ENCODE measurements at places on chromosomes 11 and 22.

DNA sequence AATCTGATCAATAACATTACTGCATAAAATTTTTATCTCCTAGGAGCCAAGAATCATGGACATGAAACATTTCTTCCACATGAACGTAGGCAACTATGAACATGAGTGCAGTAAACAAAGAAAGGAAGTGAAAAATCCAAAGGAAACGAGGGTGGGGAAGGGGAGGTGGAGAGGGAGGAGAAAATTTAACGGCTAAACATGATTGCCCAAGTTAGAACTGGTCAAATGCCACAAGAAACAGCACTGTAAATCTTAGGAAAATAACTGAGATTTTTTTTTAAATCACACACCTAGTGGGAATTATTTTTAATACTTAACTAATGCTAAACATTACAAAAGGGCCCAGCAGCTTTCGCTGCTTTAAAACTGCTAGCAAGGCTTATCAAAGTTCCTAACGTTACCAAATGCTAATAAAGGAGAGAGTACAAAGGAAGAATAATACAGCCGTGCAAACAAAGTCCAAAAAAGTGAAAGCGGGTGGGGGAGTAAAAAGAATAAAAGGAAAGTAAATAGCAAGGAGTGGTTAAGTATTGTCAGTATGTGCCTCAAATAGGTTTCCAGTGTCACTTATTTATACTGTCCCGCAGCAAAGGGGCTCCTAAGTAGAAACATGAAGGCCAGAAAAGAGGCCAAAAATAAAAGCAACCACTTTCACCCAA, 13.7 kb downstream of the NARS2 start:
- DNase-seq: no peak

- no peak for DNase-seq
These were observed 63.7 kb downstream of the PRDM11 start for GRCh38 chr11:45209891-45210699.

DNA sequence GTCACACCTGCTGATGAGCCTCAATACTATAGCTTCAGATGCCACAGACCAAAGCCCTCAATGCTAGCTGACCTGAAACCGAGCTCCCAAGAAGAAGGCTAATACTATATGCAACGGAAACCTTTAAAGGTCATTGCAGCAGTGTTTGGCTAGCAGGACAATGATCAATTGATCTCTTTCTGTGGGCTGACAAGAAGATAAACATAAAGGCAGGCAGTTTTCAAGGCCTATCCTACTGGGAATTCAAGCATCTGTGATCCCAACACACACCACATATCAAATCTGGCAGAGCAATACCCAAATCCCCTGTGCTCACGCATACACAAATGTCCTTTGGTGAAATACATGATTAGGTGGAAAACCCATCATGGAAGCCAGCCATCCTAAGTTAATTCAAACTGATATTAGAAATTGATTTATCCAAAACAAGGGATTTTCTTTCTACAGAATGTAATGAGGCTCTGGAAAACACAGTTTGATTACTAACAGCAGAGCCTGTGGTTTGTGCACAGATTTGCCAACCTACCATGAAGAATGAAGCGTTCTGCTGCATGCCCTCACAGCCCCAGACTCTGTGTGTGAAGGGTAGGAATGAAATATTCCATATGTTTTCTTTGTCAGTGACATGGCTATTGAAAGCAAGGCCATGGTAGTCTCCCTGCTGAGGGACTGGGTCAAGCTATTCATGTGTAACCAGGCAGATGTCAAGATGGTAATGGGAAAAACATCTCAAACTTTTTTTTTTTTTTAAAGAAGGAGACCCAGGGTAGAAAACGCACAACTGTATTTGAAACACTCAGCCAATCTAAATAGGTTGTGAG, 12.2 kb downstream of the LGR4 start:
- no peak for DNase-seq

GRCh38 chr11:102589047-102589459, 36.1 kb downstream of the MMP20 start:
- DNase-seq: peak; percentile 72

GRCh38 chr11:87035976-87036583, 1.7 kb upstream of the TMEM135 start:
- no peak for DNase-seq

GRCh38 chr11:47188259-47188658, 2.0 kb upstream of the PACSIN3 start:
- no peak for DNase-seq

- no peak for DNase-seq
These were observed 203.5 kb upstream of the MTNR1B start for GRCh38 chr11:92765965-92766371.

DNA sequence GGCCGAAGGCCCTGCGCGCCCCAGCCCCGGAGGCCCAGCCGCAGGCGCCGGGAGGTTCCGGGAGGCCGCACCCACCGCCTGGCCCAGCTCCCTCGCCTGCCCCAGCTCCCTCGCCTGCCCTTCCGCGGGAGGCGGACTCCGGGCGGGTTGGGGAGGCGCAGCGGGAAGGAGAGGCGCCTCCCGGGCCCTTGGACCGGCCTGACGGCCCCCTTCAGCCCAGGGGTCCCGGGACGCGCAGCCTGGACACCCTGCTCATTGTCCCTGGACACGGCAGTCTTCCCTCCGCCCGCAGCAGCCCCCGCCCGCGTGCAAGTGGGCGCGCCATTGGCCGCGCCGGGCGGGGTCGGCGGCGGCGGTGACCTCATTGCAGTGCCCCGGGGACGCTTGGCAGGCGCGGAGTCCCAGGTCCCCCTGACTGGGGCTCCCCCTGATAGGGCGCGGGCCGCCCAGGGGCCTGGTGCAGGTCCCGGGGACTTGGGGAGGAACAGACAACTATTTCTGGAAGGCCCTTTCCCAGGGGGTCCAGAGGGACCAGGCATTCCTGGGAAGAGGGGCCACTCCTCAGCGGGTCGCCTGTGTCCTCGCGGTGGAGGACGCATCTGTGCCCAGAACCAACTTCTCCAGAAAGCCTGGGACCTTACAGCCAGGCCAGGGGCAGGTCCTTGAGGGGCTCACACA, 501 bp downstream of the CD151 start:
- peak; percentile 49 for DNase-seq

GRCh38 chr11:126548581-126549550, 193.4 kb downstream of the ST3GAL4 start:
- DNase-seq: no peak

DNA sequence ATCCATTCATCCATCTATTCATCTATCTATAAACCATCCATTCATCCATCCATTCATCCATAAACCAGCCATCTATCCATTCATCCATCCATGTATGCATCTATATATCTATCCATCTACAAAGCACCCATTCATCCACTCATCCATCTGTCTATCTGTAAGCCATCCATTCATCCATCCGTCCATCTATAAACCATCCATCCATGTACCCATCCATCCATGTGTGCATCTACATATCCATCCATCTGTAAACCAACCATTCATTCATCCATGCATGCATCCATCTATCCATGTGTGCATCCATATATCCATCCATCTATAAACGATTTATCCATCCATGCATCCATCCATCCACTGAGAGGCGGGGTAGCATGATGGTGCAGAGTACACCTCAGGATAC, 58.4 kb downstream of the MPPED1 start:
- DNase-seq: no peak

DNA sequence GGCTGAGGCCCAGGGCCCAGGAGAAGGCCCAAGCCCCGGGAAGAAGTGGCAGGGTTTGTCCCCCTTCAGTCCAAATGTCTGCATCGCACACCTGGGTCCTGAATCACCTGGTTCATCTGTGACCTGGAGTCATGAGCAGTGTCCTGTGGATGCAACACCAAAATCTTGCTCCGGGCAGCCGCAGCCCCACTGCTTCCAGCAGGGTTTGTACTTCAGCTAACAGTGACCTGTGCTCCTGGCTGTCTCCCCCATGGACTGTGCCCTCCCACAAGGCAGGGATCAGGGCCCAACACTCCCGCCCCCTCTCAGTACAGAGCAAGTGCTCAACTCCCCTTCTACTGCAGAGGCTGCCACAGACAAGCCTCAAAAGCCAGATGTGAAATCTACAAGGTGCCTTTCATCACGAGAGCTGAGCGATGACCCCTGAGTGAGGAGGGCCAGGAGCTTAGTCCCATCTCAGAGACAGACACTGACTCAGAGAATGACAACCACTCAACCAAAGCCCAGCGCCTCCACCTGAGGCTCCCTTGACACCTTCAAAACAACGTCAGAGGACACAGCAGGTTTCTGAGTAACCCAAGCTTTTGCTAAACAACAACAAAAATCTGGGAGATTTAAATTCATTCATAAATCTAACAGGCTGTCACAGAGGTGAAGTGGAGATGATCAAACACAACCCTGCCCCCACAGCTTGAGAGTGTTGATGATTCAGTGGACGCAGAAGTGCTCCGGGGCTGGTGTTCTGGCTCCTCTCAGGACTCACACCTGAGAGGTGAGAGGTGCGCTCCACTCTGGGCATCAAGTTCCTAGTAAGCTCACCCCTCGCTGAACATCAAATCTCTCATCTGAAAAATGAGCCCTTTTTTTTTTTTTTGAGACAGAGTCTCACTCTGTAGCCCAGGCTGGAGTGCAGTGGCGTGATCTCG, 3.4 kb downstream of the KIAA0930 start:
- DNase-seq: no peak

DNA sequence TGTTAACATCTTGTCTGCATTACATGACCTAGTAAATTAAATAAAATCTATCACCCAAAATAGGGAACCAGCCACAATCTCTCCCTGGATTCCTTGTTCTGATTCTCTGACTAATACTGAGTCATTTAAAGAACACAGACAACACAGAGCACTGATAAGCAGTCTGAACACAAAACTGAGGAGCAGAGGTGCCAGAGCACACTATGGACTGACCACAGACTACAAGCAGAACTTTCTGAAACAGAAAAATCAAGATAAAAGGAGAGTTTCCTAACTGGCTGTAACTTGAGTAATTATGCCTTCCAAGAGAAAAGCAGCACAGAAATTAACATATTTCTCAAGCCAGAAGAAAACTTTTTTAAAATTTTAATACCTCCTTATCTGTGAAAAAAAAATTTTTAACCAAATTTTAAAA, 128.8 kb downstream of the SGSM3 start:
- DNase-seq: peak; percentile 17

DNA sequence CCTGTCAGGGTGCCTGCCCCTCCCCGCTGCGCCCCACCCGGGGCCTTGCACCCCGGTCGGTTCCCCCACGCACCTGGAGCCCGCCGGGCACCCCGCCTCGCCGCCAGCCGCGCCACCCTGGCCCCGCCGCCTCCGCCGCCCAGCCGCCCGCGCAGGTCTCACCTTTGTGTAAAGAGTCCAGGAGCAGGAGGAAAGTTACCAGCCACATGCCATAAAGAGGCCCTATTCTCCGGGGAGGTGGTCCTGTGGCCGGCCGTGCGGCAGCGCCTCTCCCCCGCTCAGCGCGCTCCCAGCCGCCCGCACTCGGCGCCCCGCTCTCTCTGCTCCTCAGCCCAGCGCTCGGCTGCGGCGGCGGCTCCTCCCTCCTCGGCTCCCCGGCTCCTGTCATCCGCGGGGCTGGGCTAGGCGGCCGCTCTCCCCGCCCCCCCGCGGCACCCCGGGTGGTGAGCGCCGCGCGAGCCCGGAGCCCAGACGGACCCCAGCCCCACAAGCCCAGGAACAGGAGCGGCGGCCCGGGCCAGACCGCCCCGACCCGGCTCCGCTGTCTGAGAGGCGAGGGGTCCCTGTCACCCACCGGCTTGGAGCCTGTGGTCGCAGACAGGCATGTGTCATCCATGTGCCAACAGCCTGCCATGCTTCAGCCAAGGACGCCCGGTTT, at the start of gene DSCAML1:
DSCAML1 (minus strand) TSS at position 345 of the 658 bp plus-strand sequence; CDS start at position 208, 137 bp downstream.
- peak; percentile 55 for DNase-seq

DNA sequence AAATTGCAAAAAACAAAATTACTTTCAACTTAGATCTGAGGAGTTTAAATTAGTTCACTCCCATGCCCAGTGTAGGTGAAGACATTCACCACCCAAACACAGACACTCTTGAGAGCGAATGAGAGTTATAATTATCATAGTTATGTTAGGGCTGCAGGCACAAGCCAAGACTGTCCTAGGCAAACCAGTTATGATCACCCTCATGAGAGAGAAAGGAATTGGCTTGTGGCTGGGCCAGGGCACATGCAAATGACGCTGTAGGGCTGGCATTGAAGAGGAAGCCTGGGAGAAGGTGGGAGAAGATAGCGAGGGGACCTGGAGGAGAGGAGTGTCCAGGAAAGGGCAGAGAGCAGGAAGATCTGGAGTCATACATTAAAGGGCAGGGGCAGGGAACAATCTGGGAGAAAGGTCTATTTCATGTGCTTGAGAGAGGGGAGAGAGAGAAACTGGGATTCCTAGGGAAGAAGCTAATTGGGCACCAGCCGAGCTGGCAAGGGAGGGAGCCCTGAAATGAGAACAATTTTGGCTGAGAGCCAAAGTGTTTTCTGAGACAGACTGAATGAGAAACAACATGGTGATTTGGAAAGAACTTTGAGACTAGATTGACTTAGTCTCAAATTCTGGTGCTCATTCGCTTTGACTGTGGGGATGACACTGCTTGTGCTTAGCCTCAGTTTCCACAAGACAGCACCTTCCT, 279.9 kb downstream of the KIRREL3 start:
- DNase-seq: no peak

DNA sequence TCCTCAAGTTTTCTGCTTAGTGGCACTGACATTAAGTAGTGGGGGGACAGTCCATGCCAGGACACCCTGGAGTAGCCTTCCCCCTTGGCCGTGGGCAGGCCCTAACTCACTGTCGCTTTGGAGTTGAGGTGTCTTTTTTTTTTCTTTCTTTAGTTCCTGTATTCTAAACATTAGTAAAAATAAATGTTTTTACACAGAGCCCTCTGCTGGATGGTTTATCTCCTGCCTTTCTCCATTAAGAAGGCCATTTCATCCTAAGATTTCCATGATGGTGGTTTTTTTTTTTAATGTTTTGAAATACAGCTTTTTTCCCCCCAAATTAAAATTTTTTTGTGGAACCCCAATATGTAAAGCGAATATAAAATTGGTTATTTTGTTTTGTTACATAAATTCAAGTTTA, 1.8 kb upstream of the TIGD3 start:
- DNase-seq: no peak

GRCh38 chr11:17721242-17721999, 2.0 kb downstream of the MYOD1 start:
- DNase-seq: no peak

DNA sequence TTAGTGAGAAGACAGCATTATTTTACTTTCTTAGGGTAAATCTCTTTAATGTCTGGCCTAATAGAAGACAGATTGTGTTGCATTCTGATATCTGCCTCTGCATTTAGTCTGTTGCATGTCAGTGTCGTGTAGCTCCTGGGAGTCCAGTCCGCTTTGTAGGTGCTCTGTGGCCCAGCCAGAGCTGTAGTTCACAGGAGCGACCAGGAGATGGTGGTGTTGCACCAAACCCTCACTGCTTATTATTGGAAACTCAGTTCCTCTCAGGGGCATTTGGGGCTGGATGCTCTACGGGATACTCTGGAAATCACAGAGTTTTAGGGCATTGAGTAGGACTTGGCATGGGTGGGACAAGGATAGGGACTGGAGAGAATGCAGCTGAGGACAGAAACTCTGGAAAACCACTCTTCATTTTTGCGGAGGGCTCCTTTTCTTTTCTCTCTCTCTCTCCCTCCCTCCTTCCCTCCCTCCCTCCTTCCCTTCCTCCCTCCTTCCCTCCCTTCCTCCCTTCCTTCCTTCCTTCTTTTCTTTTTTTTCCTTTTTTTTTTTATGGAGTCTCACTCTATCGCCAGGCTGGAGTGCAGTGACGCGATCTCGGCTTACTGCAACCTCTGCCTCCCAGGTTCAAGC, 21.7 kb downstream of the MIAT start:
- peak; percentile 85 for DNase-seq

- peak; percentile 41 for DNase-seq
These were observed 47.5 kb upstream of the PICALM start for GRCh38 chr11:86116386-86116726.

Data from activated CD4-positive, alpha-beta T cell treated with anti-CD3 and anti-CD28 coated beads for 48 hours (primary cell).